ENCODE measurements at places on chromosomes 5 and 9.

- no peak for DNase-seq
Observed at GRCh38 chr9:87504938-87505337, 7.3 kb downstream of the DAPK1 start.

- no peak for DNase-seq
Observed at GRCh38 chr9:35000535-35001284, 11.2 kb downstream of the DNAJB5 start.

DNA sequence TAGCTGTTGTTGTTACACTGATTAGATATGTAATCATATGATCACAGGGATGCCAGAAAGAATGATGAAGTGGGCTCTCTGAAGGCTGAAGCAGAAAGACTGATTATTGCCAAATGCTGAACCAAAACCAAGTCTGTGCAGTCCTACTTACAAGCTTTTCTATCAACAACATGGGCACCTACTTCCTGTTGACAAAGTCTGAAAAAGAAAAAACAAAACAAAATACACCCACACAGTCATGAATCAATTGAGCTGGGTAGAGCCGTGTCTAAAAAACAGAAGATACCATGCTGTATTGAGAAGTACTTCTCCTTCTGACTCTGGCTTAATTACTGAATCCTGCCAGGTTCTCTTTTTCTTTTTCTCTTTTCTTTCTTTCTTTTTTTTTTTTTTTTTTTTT lies 363.4 kb downstream of the RAB3C start:
- DNase-seq, result no peak

DNA sequence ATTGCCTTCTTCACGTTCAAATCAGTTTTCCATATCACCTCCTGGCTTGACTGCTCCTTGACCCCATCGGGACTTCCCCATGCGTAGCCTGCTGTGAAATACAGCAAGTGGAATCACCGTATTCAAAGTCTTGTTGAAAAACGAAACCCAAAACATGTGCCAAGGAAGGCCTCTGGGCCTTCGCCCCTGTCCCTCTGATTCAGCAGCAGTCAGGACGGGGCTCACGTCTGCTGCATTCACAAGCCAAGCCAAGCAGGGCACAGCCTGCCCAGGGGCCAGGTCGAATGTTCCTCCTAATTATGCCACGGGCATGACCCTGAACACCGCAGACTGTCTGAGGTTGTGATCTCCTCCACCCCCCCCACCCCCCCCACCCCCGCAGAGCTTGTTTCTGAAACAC lies 960 bp upstream of the CTNND2 start:
- no peak for DNase-seq

- no peak for DNase-seq
Observed at GRCh38 chr9:33690143-33690933, 105.0 kb upstream of the PRSS3 start.

GRCh38 chr5:128669803-128670202 lies 131.8 kb upstream of the FBN2 start:
- DNase-seq, result no peak

DNA sequence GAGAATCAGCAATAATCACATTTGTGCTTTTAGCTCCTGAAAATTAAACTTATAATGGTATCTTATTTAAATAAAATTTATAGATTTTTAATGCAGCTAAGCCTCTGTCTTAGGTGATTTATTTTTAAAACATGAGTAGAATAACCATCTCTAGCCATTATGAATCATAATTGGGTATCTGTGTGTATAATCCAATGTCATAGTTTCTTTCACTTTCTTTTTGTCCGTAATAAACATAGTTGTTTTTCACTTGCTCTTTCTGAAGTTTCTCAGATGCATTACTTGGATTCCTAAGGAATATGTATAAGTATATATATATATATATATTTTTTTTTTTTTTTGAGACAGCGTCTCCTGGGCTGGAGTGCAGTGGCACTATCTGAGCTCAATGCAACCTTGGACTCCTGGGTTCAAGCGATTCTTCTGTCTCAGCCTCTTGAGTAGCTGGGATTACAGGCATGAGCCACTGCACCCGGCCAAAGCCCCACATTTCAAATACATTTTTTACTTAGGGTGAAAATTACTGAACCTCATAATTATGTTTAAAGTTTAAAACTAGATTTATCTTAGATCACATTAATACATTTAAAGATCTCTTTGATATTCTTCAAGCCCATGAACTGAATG lies 377.1 kb downstream of the PRDM9 start:
- DNase-seq, result no peak

All from activated T-cell treated with anti-CD3 and anti-CD28 coated beads, Interleukin-2, amount 50 U/mL, for 48 hours (primary cell).